GDM1 (cell line): ENCODE measurements at places on chromosomes 5 and 9.

GRCh38 chr5:9549941-9550340 lies 4.1 kb upstream of the SEMA5A start:
- DNase-seq, result no peak

DNA sequence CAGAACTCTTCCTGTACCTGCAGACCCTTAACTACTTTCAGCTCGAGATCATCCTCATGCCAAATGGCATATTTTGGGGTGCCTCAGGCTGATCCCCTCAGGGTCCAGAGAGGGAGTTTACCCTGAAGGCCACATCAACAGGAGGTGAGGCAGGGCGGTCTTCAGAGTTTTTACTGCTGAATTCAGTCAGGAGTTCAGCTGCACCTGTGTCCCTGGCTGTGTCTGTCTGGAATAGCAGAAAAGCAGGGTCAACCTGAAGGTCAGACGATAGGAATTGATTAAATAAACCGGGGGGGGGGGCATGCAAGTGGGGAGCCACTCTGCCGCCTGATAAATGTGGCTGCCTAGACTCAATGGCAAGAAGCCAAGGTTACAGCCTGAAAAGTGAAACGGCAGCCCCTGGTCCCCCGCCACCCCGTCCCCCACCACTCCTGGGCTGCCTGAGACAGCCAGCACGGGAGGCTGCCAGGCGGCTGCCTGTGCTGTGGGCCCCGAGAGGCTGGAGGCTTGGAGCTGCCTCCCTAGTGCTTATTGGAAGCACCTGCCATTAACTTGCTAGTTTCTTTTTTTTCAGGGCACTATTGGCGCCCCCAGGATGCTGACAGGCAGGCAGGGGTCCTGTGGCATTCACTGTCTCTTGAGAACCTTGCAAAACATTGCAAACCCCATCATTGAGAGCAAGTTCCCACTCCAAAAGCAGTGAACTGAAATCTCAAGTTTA lies 182.7 kb upstream of the PPP1R26 start:
- DNase-seq, result no peak

DNA sequence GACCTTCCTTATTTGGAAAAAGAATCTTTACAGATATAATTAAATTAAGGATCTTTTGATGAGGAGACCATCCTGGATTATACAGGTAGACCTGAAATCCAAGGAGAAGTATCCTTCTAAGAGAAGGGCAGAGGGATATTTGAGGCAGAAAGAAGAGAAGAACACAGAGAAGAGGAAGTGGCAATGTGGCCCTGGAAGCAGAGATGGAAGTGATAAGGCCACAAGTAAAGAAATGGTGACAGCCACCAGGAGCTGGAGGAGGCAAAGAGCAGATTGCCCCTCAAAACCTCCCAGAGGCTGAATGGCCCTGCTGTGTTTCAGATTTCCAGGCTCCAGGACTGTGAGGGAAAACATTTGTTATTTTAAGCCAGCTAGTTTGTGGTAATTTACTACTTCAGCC lies 93.0 kb upstream of the ANKRD55 start:
- no peak for DNase-seq

DNA sequence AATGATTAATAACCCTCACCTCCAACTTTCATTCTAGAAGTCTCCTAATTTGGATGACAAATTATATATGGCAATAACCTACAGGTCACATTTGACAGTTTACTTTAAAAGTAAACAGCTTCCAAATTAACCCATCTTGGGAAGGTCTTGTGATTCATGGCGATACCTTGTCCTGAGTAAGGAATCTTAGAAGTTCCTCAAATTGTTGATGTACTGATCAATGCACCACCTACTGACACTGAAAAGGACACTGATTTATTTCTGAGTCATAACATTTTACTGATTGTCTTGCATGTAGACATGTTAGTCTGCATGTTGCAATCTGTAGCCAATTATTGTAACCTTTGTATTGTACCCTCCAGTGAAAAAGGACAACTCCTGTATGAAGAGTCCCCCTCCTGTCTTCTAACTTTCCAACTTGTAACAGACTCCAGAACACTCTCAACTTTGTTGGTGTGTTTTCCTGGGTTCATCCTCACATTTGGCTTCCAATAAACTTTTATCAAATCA lies 16.0 kb upstream of the SLC22A5 start:
- DNase-seq, result no peak

DNA sequence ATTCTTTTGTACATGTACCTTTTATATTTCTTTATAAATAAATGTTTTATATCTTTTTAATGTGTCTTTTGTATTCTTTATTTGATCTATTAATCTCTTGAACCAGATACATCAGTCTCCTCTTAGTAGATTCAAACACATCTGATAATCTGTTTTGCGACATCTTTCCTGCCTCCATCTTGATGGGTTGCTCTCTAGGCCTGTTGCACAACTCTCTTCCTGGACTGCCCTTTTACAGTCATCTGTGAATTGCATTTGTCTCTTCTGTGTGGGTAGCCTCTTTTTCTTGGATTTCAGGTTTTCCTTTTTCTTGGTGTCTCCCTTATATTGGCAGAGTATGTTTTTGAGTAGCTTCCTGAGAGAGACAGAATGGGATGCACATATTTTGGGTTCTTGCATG lies 6.2 kb downstream of the ZFYVE16 start:
- no peak for DNase-seq

DNA sequence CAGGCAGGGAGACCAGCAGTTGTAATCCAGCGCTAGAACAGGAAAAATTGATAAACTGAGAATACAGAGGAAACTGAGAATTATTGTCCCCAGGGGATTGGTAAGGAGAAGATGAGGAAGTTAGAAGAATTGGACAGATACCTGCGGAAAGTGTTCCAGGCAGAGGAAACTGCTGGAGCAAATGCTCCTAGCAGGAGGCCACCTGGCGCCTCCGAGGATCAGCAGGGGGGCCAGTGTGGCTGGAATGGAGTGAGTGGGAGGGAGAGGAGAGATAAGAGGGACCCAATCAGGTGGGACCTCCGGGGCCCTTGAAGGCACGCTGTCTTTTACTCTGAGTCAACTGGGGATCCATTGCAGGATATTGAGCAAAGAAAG lies 695 bp upstream of the ANXA6 start:
- no peak for DNase-seq

DNA sequence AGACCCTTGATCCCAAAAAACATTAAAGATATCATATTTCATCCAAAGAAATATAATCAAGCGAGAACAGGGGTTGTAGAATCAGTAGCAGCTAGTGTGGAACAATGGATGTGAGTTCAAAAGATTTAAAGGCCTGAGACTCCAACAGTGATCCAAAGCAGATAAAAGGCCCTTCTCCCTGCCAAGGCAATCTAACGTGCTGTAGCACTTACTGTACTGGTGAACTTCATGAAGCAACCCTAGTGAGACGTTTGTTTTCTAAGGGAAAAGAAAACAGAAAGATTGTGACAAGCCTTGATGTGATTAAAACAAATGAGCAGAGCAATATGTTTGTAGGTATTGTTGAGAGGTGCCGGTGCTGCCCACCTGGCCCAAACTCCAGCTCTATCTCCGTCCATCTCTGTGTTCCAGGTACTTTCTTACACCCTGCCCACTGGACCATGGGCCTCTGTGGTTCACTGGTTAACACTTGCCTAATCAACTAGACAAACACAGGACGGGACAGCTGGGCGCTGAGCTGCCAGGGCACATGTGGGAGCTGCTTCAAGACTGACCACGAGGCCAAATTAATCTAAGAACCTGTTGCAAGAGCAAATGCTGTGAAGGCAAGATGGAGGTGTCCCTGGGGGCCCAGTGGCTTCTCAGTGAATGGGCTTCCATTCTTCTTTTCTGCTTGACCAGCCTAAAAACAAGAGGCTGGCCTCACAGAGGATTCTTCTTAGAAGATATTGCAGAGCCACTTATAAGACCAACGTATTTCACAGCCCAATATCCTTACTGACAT lies 265.5 kb downstream of the CWC27 start:
- no peak for DNase-seq

DNA sequence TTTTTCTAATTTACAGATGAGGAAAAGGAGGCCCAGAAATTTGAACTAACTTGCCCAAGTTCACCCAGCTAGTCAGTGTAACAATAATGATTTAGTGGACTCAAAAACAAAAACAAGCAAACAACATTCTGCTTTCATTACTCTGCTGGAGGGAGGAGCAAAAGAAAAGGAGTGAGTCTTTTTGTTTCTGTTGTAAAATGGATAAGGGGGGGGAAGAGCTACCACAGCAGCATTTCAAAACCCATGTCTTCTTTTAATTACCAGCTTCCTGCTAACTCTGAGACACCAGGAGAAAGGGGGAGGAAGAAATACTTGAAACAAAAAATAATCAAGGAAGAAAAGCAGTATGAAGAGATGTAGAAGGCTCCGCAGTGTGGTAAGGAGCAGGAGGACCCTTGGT lies 39.2 kb upstream of the EQTN start:
- no peak for DNase-seq

GRCh38 chr9:111094433-111094924 lies 56.2 kb upstream of the LPAR1 start:
- peak; percentile 15 for DNase-seq

GRCh38 chr5:15717001-15717400 lies 217.0 kb downstream of the FBXL7 start:
- no peak for DNase-seq

DNA sequence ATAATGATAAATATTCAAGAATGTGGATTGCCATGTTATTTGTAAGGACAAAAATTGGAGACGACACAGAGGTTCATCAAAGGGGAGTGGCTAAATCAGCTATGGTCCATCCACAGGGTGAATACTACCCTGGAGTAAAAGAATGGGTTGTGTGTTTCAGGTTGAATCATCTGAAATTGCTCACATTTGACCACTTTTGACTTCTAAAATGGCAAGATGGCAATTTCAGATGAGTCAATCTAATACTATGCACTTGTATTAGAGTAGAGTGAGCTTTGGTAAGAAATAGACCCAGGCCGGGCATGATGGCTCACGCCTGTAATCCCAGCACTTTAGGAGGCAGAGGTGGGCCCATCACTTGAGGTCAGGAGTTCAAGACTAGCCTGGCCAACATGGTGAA lies 131.8 kb downstream of the GAPVD1 start:
- no peak for DNase-seq

DNA sequence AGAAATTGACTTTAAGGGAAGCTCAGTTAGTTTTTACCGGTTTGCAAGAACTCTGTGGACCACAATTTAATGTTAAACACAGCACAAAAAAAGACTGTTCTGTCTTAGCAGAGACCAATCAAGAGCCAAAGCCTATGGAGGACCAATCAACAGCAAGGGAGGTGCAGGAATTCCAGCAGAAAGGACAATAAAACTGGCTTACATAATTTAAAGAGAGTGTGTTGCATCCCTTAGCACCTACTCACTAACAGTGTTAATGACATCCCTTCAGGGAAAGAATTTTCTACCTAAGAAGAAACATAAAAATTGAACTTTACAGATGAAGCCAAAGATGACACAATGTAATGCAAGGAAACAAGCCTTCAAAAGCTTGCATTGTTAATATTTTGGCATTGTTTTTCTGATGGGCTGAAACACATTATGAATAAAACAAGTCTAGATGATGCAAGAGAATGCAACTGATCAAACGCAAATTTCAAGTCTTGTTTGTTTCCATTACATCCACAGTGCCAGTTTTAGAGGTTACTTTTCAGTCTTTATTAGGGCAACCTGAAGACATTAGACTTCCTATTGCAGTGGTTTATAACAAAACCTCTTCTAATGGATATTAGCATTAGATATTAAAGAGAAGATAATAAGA lies 111.3 kb upstream of the FST start:
- DNase-seq, result no peak

- no peak for DNase-seq
Observed at GRCh38 chr5:167785901-167786300, 505.5 kb upstream of the WWC1 start.

DNA sequence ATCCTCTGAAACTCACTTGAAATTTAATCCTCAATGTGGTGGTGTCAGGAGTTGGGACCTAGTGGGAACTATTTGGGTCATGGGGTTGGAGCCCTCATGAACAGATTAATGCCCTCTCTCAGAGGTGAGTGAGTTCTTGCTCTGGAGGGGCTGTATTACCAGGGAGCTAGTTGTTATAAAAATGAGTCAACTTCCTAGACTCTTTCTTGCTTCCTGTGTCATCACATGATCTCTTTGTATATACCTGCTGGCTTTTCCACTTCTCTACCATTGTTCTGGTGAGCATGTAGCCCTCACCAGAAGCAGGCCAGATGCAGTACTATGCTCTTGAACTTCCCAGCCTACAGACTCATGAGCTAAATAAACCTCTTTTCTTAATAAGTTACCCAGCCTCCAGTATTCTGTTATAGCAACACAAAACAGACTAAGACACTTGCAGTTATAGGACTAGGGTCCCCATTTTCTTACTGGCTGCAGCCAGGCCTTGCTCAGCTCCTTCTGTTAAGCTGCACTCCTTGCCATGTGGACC lies 127.5 kb downstream of the SUSD1 start:
- no peak for DNase-seq

DNA sequence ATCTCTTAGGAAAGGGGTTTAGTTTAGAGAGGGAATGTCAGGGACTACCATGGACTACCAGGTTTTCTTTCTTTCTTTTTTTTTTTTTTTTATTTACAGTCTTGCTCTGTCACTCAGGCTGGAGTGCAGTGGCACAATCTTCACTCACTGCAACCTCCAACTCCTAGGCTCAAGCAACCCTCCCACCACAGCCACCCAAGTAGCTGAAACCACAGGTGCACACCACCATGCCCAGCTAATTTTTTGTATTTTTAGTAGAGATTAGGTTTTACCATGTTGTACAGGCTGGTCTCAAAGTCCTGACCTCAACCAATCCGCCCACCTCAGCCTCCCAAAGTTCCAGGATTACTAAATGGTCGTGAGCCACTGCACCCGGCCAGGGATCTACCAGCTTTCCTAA lies 572.7 kb downstream of the CAAP1 start:
- DNase-seq, result no peak

- no peak for DNase-seq
Observed at GRCh38 chr5:151897896-151898295, 26.8 kb downstream of the GLRA1 start.
